ENCODE measurements at places on chromosomes 6 and 20.

DNA sequence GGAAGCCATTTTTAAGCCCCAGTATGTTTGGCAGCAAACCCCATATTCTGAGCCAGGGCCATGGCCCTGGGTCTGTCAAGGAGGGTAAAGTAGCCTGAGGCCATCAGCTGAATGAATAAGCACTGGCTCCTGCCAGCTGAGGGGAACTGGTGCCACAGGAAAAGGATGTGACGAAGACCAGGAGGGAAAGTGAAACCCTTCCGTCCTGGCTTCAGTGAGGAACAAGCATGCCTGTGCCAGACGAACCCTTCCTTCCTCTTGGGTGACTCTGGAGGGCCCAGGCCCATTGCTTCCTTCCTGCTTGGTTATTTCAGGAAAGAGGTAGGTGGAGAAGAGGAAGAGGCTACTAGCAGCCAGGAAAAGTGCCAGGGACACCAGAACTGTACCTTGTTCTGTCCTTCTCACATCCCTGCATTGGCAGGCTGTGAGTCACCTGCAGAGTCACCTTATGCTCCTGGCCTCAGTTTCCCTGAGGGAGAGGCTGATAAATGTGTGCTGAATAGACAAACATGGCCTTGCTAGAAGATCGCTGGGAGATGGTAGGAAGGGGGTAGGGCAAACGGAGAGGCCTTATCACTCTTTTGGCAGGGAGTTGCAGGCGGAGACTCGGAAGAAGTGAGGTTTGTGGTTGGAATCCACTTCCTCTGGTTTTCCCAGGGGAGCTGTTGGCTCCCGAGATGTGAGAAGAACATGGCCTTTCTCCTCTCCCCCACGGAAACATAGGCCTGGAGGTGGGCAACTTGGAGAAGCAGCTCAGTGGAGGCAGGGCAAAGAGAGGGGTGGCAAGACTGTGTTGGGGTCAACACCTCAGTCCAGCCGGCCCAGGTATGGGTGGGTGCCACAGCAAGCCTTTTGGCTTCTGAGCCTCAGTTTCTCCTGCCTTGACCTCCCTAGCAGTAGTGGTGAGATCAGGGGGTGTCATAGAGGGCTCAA, 37.4 kb downstream of the COX4I2 start:
- no peak for DNase-seq

DNA sequence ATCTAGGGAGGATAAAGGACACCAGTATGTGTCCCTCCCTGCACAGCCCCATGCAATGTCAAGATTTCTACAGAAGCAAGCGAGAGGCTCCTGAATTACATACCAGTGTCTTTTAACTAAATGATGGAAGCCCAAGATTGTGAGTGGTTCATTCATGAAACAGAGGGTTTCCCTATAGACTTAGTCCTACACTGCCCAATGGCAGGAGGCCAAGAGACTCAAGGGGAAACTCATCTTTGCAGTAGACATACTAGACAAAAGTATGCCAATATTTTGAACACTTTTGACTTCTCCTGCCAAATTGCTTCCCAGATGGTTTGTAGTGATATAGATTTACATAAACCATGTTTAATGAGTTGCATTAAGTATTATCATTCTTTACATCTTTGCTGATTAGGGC, 557.2 kb upstream of the JAG1 start:
- DNase-seq: no peak

DNA sequence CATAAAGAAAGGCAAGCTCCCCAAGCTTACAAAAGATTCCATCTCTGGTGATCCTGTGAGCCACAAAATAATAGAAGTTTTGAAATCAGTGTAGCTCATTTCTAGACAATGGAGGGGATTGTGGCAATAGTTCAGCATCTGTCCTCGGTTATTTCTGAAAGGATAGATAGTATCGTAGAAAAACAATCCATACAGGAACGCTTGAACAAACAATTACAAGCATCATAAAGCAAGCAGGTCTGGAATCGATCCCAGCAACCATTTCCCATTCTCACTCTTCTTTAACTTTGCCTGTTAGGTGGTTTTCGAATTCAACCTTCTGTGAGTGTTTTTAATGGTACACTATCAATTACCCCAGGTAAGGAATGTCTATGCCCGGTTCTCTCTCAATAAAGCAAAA, 931.1 kb downstream of the KIF16B start:
- DNase-seq: no peak

- no peak for DNase-seq
These were observed 343.4 kb downstream of the SMOC2 start for GRCh38 chr6:168784426-168784825.

DNA sequence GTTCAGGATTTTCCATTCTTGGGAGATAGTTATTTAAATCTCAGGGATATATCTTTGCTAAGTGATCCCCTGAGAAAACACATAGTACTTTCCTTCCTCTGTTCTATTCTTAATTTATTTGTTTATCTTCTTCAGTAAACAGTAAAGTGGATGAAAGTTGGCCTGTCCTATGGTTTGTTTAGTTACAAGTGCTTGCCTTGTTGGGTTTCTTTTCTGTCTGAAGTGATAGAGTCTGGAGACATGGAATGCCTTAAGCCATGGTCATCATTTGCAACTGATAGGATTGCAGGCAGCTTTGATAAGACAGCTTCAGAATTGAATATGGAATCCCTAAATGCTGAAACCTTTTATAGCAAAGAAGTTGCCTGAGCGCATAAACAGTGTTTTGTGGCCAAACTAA, 4.9 kb downstream of the ADGRG6 start:
- DNase-seq: no peak

- DNase-seq: no peak
These were observed 15.1 kb downstream of the BMP7 start for GRCh38 chr20:57251344-57251743.

DNA sequence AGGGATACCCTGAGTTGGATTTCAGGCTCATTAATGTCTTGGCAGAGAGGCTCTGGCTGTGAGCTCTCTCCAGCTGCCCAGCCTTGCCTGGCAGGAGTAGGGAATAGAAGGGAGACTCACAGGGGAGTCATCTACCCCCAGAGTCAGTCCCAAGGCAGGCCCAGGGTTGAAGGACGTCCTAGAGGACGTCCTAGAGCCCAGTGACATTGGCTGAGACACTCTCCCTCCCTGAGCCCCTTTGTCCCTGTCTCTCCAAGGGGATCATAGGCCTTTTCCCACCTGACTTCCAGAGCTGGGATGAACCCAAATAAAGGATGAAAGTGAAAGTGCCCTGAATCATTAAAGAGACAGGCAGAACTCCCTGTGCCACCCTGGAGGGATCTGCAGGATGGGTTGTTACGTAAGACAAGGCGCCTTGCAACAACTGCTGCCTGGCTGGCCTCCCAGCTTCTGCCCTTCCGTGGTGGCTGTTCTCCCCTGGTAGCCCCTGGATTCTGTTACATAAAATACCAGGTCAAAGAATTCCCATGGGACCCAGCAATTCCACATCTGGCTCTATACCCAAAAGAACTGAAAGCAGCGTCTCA, 53.6 kb upstream of the SIRPA start:
- DNase-seq: no peak

DNA sequence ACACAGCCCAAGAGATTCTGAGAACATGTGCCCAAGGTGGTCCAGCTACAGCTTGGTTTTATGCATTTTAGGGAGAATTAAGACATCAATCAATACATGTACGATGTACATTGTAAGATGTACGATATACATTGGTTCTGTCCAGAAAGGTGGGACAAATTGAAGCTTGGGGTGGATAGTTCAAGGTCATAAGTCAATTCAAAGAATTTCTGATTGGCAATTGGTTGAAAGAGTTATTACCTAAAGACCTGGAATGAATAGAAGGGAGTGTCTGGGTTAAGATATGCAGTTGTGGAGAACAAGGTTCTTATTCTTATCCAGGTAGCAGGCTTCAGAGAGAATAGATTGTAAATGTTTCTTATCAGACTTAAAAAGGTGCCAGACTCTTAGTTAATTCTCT, 31.8 kb upstream of the LCA5 start:
- no peak for DNase-seq

DNA sequence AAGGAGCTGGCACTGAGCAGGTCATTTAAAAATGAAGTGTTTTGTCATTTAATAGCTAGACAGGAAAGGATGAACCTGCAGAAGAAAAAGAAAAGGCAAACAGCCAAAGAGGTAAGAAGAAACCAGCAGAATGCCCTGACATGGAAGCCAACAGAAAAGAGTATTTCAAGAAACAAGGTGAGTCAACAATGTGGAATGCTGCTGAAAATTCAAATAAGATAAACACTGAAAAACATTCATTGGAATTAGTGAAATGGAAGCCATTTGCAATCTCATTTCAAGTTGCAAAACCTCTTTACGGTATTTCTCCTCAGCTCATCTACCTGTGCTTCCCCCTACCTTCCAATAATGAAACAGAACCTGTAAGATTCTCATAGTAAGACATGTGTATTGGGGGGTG, 59.6 kb downstream of the RWDD2A start:
- no peak for DNase-seq

GRCh38 chr6:169864148-169865020, 113.0 kb downstream of the ERMARD start:
- DNase-seq: no peak

DNA sequence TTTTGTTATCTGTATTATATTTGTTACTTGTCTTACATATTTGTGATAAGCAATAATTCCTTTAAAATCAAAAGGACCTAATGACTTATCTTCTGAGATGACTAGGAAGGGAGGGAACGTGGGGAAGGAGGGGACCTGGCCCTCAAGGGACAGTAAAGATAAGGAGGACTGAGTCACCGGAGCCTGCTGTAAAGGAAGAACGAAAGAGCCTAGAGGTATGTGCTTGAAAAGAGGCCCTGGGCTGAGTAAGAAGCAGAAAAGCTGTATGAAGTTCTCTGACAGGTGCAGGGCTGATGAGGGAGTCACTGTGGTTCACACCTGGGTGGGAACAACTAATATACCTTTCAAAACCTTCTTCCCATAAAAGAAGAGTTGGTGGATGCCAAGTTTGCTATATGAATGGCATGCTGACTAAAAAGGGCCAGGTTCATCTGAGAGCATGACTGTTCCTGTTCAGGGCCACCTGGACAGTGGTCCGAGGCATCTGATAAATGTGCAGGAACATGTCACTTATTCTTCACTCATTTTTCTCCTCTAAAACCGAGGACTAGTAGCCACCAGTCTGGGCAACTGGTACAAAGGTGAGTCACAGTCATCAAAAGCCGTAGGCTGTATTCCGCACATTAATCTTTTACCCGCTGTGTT, 111.3 kb downstream of the TNFAIP3 start:
- no peak for DNase-seq

GRCh38 chr6:28657381-28657768, 131.7 kb downstream of the GPX5 start:
- no peak for DNase-seq

DNA sequence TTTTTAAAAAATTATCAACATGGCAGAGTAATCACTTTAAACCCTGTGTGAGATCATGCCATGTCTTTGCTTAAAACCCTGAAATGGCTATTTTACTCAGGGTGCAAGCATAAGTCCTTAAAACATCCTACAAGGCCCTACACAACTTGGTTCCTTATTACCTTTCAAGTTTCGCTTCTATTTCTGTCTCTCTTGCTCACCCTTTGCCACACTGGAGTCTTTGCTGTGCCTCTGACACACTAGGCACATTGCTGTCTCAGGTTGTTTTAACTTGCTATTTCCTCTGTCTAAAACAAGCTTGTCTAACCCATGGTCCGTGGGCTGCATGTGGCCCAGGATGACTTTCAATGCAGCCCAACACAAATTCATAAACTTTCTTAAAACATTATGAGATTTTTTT, 55.6 kb downstream of the KIAA0408 start:
- DNase-seq: no peak

DNA sequence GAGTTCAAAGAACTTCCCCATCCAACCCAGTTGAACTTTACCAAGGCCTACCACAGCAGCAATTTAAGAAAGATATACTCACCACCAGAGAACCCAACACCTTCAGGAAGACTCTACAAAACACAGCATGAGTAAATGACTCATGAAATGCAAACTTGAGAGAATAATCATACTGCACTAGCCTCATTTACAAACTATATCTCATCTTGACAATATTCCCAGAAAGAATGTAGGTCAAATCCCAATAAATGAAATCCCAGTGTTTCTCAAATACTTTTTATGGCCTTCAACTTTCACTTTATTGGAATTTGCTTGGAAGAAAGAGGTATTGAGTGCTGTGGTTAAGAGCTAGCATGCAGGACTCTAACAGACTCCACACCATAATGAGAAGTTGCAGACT, 60.0 kb downstream of the FYN start:
- DNase-seq: no peak

GRCh38 chr20:58938541-58938940, 42.5 kb upstream of the NELFCD start:
- no peak for DNase-seq

DNA sequence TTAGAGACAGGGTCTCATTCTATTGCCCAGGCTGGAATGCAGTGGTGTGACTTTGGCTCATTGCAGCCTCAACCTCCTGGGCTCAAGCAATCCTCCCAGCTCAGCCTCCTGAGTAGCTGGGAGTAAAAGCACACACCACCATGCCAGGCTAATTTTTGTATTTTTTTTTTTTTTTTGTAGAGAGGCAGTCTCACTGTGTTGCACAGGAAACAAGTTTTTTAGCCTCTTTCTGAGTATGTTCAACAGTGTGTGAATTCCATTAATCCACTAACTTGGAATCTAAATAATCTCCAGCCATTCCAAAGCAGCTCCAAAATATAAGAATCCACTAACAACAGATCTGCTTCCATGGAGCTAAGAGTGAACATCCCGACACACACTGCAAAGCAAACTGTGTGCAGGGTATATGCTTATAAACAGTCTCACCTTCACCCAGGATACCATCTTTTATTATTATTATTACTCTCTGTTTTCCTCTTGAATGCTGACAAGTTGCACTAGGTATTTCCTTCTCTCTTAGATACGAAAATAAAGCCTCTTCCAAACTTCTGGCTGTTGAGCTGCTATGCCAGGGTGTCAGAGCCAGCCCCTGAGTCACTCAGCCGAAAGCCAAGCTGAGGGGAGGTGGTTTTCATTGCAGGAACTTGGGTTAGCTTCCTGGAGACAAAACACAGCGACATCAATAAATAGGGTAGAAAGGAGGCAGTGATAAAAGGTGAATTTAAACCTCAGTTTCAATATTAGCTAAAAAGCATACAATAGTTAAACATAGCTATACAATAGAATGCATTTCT, 264.9 kb downstream of the HIVEP2 start:
- DNase-seq: no peak

- peak; percentile 59 for DNase-seq
These were observed 17.6 kb upstream of the SNAI1 start for GRCh38 chr20:49964964-49965780.

- no peak for DNase-seq
These were observed 761.9 kb upstream of the MMS22L start for GRCh38 chr6:98044791-98045470.

Data from nephron progenitor cell (in vitro differentiated cells).